Stimulated activated CD4-positive, alpha-beta T cell treated with anti-CD3 and anti-CD28 coated beads, Interleukin-1b, Interleukin-23, amount 100 ng/mL, for 24 hours (primary cell): ENCODE measurements at places on chromosomes 3 and 15.

DNA sequence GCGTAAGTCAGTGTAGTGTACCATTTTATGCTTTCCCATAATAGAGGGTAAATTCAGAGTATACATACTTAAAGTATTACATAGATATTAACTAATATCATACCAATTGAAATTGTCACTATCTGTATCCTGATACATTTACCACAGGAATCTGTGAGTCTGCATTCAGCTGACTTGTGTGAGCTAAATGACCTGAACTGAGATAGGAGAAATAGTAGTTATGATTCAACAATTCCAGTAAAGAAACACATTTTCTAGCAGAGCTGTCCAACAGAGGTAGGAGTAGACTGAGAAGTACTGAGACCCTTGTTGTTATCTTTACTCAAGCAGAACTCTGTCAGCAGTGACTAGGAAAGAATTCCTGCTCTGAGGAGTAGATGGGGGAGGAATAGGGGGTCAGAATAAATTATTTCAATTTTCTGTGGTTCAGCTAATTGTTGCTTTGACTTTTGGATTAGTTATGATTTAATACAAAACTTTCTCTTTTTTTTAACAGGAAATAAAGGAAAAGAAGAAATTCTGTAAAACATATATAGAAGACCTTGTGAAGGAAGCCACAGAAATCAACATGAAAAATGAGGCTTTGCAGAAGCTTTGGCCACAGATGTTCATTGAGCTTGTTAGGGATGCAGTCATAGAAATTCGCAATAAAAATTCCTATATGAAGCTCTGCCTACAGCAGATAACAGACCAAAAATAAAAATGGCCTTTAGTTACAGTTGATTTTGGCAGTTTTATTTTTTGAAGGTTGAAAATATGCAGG, 66.2 kb upstream of the THSD4 start:
- no peak for DNase-seq

DNA sequence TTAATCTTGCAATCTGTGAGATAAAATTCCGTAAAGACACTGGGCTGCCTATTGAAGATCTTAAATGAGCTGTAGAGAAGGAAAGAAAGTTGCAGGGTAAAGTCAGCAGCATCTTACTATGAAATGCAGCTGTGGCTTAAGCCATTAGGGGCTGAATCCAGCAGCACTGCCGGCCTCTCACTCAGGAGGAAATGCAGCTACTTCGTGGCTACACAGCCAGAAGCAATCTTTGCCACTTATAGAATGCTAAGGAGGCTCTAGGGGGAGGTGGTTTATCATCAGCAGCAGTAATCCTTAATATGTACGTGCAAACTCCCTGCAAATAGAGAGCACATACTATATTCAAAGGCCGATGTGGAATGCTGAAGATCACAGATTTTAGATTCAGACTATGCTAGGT, 19.1 kb upstream of the MCTP2 start:
- no peak for DNase-seq

DNA sequence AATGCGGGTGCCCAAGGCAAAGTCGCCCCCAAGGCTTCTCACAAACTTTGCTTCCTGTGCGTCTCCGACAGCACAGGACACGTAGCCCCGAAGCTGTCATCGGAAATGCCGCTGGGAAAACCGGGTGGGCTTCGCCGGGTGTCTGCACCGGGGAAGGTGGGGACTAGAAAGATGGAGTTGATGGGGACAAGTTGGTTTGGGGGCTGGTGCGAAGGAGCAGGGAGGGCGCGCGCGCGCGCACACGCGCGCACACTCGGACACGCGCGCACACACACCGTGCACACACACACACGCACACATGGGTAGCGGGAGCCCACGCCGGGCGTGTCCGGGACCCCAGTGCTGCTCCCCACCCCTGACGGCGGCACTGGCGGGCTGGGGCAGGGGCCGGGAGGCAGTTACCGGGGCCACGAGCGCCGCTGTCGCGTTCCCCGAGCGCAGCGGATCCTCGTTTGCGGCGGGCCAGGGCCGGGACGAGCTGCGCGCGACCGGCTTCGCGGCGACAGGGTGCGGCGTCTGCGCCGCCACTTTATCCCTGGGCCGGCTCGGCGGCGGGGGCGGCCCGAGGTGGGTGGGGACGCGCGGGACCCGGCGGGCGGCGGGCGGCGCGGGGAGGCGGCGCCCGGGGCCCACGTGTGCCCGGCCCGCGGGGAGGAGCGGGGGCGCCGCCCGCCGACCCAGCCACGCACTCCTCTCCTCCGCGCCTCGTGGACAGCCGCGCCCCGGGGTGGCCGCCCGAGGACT, 539 bp upstream of the MGLL start:
- DNase-seq: no peak

DNA sequence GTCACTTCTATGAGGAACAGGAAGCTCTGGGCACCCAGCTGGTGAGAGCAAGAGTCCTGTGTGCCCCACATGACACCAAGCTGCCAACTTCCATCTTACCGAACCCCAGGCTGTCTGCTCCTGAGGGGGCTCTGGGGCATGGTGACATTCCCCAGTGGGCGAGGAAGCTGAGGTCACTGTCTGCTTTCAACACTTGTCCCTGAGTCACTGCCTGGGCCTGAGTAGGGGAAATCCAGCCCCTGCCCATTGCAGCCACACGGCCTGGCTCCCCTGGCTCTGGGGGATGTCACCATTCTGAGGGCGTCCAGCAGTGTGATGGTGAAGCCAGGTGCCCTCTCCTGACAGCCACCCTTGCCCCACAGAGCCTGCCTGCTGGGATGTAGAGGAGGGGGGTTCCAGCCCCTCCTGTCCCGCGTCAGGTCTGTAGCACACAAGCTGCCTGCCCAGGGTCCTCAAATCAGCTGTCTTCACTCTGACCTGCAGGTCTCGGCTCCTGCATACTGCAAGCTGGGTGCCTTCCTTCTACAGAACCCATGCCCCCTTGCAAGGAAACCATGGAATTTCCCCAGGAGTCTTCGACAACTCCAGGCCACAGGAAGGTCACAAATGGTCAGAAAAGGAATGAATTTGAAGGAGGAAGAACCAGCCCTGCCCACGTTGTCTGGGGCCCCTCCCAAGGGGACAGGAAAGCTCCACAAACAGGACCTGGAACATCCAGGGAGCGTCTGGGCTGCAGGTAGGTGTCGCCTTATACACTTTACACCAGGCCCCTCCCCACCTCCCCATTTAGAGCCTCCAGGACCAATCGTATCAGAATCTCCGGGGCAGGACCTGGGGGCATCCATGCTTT, 69.9 kb upstream of the GATM start:
- no peak for DNase-seq

- DNase-seq: no peak
Observed at GRCh38 chr3:122555275-122556071, 8.6 kb downstream of the PARP9 start.
